NCI-H524 (cell line): ENCODE measurements at places on chromosomes 7 and 10.

DNA sequence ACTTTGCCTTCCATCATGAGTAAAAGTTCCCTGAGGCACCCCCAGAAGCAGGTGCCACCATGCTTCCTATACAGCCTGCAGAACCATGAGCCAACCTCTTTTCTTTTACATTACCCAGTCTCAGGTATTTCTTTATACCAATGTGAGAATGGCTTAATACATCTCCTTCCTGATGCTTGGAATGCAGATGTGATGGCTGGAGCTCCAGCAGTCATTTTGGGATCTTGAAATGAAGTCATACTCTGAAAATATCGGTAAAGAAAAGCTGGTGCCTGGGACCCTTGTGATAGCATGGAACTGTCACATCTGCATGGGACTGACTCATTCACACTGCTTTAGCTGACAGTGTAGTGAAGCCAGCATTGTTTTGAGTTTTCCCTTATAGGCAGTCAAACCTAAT is 634.5 kb upstream of the NRP1 start:
- DNase-seq = no peak

DNA sequence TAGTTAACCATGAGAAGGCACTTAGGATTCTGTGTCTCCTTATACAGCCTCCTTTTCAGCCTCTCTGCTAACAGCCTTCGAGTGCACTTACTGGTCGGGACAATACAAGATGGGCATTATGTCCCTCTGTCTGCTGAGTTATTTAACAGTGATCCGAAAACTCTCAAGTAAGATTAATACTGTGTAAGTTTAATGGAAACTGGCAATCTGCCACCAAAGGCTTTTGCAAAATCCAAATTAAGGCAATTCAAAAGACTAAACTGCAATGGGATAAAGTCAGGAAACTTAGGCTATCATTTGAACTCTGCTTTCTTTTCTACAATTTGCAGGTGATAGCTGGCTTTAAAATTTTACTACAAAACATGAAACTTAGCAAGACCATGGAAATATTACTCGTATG is 477.8 kb downstream of the TFEC start:
- peak; percentile 91 for DNase-seq

DNA sequence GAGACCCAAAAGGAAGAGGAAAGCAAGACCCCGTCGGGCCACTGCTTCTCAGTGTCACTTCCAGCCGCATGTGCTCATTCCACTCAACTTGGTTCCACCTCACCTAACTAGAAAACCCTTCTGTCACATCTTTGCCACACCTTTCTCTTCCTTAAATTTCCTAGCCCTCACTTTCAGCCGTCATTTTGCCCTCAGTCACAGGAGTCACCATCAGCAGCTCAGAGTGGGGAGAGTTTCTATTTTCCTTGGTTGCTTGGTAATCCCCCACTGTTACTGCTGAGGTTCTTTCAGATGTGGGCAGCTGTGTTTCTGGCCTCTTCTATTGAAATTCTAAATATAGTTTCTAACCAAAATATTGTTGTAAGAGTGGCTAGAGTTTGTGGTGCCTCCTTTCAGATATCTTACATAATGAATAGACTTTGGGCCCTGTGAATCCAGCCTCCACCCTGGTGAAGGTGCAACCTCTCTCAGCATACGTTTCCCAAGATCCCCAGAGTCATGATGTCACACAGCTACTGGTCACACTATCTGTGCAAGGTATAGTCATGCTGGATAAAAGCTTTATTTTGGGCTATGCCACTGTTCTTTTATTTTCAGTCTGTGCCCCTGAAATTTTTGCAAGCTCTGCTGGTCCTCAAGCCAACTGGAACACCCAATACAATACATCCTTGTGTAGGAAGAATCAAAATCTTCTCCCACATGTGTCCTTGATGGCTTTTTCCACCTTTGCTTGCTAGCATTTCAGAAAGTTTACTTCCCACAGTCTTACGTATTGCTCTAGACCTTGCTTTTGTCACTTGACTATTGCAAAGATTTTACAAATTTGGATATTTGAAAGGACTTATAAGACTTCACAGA is 9.2 kb downstream of the AGBL3 start:
- no peak for DNase-seq

- peak; percentile 2 for DNase-seq
These were observed 474.4 kb upstream of the C7orf33 start for GRCh38 chr7:148116195-148116594.

DNA sequence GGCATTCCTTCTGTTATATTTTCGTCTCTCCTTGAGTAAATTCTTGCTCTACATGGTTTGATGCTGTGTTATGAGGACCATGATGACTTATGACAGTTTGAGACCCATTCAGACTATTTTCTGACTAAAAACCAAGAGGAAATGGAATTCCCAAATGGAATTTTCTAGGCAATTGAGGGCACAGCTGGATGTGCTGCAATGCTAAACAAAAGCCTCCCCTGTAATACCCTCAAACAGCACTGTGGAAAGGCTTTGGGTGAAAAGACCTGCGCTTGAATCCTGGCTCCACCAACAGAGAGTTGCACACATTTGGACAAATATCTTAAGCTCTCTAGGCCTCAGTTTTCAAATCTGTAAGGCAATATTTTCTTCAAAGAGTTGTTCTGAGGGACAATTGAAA is 129.1 kb downstream of the PRKG1 start:
- no peak for DNase-seq

GRCh38 chr10:970311-971149 is 17.7 kb upstream of the GTPBP4 start:
- no peak for DNase-seq

GRCh38 chr10:92789786-92790185 is 58.5 kb upstream of the EXOC6 start:
- peak; percentile 1 for DNase-seq

- DNase-seq = no peak
These were observed 48.5 kb upstream of the ABLIM1 start for GRCh38 chr10:114706458-114707055.
